Activated naive CD4-positive, alpha-beta T cell treated with anti-CD3 and anti-CD28 coated beads, Interleukin-2, amount 50 U/mL, for 72 hours (primary cell): ENCODE measurements at places on chromosomes 11 and 22.

GRCh38 chr22:39994041-39994565, 651 bp upstream of the FAM83F start:
- DNase-seq, result peak; percentile 18

GRCh38 chr11:95283650-95284049, 52.6 kb upstream of the SESN3 start:
- no peak for DNase-seq

DNA sequence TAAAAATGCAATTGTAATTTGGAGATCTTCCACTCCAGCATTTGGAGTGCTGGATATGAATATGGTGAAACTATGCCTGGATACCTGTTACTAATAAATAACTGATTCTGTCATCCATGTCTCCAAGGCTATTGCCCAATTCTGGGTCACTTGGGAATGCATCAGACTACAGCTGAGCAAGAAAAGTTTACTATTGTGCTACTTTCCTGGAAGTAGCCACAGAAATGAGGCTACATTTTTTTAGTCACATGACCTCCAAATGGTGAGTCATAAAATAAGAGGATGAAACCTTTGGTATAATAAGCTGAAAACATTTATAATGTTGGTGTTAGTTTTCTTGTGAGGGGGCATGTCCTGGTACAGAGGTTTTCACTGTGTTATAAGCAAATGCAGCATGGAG, 44.4 kb downstream of the DCDC1 start:
- DNase-seq, result no peak

DNA sequence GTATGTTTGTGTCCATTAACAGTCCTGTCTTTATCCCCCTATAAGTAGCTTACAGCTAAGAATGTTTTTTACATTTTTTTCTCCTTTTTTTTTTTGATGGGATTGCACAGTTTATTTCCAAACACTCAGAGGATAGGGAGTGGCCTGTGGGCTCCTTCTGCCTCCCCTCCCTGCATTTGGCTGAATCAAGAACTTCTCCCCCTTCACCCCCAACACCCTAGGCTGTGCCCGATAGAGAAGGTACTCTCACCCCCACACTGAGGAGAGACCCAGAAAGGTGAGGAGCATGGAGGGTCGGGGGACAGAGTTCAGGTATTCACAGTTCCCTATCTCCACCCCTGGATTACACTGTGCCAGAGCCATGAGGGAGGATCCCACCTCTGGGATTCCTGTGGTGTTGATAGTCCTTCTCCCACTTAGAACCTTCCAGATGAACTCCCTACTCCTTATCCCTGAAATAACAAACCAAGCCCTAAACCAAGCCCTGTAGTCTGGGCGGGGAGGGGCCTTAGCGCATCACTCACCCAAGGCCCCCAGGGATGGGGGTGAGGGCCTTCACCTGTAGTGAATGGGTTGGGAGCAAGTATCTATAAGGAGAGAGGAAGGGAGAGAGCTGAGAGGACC, 97.1 kb downstream of the ADAMTS15 start:
- DNase-seq, result no peak

DNA sequence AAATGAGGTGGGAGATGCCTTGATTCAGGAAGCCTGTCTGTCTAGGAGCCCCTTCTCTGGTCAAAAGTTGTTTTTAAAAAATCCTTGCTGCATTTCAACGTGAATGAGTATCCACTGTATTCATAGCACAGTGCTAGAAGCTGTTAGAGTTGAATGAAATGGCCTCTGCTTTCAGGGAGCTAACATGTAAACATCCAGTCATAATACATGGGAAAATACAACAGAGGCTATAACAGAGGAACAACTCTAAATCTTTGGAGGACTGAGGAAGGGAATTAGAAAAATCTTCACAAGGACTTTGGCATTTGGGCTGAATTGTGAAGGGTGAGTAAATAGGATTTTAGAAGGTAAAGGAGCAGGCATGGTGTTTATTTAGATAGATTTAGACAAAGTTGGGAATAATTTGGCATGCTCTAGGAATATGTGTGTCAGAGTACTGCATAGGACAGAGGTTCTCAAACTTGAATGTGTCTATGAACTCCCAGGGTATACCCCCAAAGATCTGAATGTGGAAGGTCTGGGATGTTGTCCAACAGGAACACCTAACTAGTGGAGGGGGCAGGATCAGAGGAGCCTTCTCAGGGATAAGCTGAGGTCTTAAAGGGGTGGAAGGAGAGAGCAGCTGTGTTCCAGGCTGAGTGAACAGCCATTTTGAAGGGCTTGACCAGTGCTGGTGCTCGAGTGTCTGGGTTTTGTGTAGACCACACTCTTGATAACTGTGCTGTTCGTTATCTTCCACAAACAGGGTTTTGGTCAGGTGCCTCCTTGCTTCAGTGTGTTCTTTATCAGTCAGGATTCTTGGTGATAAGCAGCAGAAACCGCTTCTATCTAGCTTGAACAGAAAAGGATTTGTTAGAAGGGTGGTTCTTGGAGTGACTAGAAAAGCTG, 12.7 kb downstream of the SREBF2 start:
- DNase-seq, result no peak

DNA sequence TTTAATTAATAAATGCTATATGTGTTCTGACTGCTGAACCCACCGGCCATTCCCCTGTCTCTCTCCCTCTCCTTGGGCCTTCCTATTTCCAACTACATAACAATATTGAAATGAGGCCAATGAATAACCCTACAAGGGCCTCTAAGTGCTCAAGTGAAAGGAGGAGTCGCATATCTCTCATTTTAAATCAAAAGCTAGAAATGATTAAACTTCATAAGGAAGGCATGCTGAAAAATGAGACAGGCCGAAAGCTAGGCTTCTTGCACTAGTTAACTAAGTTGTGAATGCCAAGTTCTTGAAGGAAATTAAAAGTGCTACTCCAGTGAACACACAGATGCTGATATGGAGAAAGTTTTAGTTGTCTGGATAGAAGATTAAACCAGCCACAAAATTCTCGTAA, 109.2 kb downstream of the TSPAN18 start:
- DNase-seq, result no peak

- no peak for DNase-seq
These were observed 5.0 kb downstream of the CRKL start for GRCh38 chr22:20922141-20922751.

- DNase-seq, result no peak
These were observed 38.6 kb upstream of the CELSR1 start for GRCh38 chr22:46575911-46576555.

DNA sequence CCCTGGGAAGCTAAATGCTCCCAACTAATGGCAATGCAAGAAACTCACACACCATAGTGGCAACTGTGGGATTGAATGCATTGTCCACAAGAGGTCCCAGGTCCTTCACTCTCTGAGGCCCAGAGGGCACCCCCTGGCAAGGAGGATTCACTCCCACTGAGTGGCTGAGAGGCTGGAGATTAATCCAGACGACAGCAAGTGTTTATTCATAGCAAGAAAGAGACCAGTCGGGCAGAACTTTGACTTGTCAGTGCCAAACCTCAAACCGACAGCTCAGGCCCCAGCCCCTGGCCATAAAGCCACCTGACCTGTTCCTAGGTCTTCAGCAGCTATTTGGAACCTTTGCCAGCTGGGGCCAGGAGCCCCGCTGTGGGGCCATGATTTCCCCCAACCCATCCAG, 54.5 kb upstream of the MPEG1 start:
- no peak for DNase-seq

GRCh38 chr11:889257-889656, 21.4 kb downstream of the CHID1 start:
- no peak for DNase-seq

DNA sequence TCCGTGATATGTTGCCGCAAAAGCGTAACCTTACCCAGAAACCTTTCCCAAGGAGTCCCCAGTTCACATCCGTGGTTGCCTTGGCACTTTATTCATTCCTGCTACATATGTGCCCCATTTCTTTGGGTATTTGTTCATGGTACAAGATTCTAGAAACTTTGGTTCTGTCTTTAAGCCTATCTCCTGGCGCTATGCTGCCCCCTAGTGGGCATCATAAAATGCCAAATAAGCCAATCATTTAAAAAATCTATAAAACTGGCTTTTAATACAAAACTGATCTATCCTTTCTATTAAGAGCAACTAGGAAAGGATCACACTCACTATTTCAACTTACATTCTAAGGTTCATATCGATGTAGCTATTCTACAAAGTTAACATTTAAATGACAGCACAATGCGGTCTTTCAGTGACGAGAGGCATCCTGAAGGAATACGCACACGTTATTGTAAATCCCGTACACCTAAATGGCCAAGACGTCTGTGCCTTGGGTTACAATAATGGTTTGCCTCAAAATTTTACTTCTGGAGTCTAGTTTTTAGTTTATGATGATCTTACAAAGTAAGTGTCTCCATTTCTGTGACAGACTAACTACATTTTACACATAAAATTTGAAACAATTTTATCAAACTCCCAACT, 16.2 kb downstream of the PIWIL3 start:
- peak; percentile 63 for DNase-seq

GRCh38 chr11:44066732-44067141, 667 bp downstream of the ACCS start:
- DNase-seq, result no peak
